NCI-H187 treated with DMSO at 0.1 percent for 48 hours (cell line): ENCODE measurements at places on chromosomes 2 and 18.
A peak's percentile ranks its signal among the peaks of the same experiment; 100 is the strongest.

DNA sequence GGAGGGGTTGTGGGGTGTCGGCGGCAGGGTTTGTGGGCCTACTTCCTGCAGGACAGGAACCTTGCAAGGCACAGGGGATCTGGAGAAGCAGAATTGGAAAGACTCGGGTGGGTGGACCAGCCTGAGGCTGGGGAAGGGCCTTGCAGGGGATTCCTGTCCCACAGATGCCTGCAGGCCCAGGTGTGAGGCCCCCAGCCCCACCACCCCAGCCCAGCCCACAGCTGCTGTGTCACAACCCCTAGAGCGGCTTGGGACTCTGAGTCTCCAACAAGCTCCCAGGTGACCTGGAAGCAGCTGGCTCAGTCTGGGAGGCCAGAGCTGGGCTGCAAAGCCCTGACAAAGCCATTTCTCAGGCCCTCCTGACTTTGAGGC lies 93.1 kb downstream of the ZFP36L2 start:
- DNase-seq: no peak

DNA sequence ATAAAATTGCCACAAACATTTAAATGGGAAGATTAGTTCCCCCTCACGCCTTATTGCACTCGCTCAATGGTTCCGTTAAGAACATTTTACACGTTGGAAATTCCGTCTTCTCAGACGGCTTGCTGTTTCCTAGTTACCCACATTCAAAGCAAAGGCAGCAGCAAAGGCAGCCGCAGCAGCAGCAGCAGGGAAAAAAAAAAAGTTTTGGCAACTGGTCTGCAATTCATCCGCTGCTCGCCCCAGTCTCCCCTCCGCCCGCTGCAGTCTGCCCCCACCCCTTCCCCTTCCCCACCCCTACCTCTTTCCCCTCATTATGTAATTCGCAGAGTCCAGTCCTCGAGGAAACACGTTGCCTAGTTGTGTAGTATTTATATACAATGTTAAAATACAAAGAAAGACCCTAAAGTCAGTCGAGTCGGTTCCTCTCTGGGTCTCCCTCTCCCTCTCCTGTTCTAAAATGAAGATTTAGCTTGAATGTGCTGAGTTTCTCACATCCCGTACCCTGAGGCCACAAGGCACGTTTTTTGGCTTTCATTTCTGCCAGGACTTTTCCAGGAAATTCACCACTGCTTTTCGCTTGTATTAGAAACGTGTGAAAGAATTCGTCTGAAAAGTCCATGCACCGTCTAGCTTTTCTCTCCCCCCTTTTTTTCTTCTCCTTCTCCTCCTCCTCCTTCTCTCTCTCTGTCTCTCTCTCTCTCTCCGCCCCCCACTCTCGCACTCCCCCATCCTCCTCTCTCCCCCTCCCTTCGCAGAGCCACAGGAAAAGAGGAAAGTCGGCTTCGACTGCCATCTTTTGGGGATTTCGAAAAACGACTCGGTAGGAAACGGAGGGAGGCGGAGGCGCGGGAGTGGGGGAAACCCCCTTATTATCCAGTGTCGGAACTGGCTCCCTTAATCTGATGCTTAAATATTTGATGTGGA lies 140.0 kb downstream of the MEIS1 start:
- peak; percentile 32 for DNase-seq

DNA sequence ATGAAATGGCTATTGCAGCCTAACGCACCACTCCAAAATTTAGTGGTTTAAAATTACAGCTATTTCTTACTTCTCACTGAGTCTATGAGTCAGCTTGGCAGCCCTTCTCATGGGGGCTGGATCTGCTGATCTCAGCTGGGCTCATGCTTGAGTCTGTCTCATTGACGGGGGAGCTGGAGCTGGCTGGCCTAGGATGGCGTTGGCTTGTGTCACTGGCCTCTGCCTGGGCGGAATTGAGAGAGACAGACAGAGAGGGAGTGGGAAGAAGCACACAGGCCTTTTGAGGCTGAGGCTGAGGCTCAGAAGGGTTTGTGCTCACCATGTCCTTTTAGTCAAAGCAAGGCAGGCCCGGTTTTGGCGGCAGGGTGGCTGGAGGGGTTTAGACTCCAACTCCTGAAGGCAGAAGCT lies 412.1 kb upstream of the MYT1L start:
- no peak for DNase-seq

DNA sequence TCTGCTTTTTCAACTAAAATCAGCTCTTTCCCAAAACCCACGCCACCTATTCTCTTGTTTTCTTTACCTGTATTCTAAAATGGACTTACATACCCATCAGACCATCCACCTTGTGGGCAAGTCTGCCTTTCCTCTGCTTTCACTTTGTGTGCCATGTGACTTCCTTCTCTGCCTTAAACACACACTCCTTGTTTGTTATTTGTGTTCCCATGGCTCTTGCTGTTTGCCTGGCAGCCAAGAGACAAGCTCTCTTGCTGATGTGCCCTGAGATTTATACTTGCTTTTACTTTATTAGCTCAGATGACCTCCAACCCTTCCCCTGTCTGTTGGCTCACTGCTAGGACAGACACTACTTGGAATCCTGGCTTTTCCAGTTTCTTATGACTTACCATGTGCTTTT lies 309.7 kb upstream of the LRRTM4 start:
- no peak for DNase-seq

DNA sequence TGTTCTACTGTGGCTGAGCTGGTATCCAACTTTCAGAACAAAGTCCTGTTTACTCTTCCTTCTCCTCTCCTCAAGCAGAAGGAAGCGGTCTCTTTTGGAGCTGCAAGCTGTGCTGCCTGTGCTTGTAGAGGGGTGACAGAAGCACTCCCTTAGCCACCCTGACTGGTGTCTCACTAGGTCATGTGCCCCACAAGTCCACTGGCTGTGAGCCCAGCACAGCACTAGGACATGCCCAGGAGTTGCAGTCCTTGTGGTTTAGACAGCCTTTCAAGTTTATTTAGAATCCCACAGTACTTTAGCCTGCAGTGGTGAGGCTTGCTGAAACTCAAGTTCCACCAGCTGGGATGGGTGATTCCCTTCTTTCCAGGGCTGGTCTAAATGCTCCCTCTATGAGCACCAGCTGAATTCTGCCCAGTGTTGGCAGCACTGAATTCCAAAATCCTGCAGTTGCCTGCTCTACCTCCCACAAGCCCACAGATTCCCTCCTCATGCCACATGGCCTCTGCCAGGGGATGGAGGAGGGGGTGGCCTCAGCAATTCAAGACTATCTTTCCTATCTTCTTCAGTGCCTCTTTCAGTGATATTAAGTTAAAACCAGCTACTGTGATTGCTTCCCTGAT lies 61.2 kb downstream of the CCDC85A start:
- no peak for DNase-seq

DNA sequence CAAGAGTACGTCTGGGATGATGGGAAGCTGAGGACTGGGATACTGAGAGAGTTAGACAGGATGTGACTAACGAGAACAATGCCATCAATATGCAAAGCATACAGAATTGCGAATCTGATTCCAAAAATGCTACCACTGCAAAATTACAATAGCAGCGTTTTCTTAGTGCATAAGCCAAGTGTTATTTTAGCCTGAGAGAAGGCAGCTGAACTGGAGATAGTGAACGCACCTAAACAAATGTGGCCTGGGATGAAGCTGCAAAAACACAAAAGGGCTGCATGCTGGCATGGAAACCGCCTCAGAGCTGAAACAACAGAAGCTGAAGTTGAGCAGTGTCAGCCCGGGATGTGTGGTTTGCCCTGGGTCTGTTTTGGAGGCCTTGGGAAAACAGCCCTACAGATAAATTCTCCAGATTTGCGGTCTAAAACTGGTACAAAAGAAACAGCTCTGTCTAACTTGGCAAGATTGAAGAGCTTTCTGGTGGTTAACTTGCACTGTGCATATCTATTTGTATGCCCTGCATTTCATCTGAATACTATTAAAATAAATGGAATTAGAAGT lies 45.5 kb downstream of the LYPD6 start:
- no peak for DNase-seq

DNA sequence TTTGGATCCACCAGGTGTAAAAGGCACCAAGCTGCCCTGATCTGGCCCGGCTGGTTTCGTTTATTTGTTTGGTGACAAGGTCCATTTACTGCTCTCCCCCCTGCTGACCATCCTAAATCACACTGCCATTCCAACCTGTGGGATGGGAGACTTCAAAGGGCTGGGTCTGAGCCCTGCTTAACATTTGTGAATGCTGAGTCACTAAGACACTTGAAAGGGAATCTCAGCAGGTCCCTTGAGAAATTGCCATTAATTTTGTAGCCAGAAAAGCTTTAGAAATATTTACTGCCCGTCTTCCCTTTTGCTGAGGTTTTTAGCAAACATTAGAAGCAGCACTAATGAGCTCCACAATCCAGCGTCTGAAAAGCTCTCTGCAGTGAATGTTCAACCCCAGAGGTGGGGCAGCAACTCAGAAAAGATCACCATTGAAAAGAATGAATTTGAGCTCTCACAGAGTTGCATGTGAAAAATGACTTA lies 133.8 kb downstream of the ARL4C start:
- DNase-seq: peak; percentile 39

DNA sequence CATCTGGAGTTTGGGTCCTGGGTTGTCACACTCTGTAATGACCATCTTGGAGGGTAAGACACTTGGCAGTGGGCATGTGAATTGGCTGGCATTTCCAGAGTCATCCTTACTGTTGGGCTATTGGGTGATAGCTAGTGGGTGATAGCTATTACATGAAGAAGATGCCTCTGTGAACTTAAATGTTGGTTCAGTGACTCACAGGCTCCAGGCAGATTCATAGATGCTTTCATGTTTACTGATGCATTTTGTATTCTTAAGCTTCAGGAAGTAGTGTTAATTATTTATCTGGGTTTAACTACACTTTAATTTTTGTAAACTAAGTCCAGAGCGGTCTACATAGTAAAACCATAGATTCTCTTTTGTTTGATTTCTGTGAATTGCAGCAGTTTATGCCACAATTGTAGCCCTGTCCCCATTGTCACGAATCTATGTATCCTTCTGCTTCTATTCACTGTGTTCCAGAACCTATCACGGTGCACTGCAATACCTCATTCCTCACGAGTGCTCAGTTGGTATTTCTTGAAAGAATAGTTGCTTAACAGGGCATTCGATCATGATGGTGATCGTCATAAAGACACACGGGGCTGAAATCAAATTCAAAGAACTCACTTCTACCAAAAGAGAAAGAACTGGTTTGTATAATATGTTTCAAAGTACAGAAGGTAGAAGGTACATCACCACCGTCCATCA lies 79.7 kb downstream of the GBX2 start:
- DNase-seq: no peak

DNA sequence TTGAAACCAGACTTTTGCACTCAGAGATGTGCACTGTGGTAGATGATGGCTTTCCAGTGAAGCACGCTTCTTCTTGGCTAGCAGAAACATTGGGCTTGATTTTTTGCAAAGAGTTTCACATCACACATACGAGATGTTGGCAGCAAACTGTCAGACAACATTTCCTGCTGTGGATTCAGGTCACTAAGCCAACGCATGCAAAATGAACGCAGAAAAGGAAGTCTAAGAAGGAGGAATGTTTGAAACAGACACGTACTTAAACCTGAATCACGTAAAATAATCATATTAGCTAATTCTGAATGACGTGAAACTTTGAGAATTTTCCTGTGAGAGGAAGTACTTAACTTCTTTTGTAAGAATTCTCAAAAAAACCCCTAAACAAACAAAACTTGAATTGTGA lies 88.1 kb downstream of the EPB41L3 start:
- DNase-seq: no peak

DNA sequence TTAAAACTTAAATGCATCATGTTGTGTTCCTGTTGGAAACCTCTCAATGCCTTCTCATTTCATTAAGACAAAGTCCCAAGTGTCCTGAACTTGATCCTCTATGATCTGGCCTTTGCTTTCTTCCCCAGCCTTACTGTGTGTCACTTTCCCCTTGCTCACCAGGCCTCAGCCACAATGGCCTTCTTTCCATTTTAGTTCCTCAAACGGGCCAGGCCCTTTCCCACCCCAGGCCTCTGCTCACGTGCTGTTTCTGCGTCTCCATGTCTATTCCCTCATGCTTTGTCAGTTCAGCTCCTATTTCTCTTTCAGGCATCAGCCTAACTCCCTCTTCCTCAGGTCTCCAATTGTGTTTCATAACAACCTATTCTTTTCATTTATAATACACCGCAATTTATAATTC lies 19.5 kb downstream of the CXCR4 start:
- no peak for DNase-seq

GRCh38 chr2:10007921-10008808 lies 35.2 kb upstream of the KLF11 start:
- no peak for DNase-seq

DNA sequence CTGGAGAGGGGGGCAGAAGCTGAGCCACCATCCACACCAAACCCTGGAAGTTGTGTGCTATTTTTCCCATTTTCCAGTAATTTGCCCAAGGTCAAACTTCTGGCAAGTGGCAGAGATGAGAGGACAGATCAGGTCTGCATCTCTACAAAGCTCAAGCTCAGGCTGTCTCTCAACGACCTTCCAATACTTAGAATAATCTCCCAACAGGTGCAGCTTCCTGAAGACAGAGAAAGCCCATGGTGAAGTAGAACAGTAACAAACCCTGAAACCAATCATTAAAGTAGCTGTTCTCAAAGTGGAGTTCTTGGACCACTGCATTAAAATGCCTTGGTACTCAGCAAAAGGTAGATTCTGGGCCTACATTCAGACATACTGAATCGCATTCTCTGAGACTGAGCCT lies 37.6 kb downstream of the TMEM131 start:
- no peak for DNase-seq

GRCh38 chr2:239786791-239787190 lies 238.4 kb downstream of the NDUFA10 start:
- no peak for DNase-seq

- DNase-seq: no peak
Measured at GRCh38 chr2:165079432-165079831, 124.1 kb upstream of the SLC38A11 start.

DNA sequence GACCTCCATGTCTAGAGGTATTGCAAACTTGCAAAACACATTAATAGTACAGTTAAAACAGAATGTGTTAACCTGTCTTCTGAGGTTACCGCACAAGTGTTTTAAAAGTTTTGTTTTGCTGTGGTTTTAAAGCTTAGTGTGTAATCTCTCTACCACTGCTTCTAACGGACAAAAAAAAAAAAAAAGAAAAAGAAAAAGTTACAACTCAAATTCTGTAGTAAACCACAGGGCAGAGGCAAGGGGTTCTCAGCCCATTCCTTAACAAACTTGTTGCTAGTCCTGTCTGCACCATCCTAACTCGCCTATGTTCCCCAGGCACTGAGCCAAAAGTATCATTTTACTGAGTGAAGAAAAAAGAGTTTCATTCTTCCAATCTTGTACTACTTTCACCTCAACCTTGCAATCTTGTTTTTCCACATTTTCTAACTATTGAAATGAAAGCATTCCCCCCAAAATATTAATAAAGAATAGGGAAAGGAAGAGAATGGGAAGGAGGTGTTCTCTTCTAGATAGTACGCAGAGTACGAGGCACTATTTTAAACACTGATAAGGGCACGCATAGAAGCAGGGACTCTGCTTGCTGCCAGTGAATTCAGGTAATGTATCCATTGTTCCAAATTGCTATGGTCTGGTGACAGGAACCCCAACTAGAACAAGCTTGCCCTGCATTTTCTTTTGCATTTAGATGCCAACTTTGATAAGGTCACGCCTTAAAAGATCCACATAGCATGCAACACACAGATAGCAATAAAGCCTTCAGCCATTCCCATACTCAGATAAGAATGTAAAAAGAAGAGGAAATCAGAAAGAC lies 47.1 kb downstream of the IKZF2 start:
- no peak for DNase-seq
